ENCODE measurements at places on chromosomes 13 and 19.

GRCh38 chr19:58558066-58558622 lies at the start of gene UBE2M:
Gene UBE2M, minus strand, starts transcription at chr19:58558611. Its CDS starts 230 bp downstream, at chr19:58558381.
- DNase-seq, result no peak

DNA sequence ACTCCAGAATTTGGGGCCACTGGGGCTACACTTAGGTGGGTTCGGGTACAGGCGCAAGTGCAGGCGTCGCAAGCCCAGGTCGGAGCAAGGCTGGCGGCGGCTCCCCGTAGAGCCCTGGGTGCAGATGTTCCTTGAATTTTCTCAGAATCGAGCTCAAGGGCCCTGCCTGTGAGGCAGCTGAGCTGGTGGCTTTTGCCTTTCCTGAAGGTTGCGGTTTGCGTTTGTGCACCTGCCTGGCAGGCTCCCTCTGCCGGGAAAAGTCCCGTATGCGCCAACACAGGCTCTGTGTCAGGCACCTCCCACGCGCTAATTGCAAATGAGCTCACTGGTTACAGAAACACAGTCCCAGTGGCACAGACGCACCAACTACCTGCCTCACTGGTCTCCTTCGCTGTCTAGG lies 5.9 kb downstream of the DOHH start:
- no peak for DNase-seq

DNA sequence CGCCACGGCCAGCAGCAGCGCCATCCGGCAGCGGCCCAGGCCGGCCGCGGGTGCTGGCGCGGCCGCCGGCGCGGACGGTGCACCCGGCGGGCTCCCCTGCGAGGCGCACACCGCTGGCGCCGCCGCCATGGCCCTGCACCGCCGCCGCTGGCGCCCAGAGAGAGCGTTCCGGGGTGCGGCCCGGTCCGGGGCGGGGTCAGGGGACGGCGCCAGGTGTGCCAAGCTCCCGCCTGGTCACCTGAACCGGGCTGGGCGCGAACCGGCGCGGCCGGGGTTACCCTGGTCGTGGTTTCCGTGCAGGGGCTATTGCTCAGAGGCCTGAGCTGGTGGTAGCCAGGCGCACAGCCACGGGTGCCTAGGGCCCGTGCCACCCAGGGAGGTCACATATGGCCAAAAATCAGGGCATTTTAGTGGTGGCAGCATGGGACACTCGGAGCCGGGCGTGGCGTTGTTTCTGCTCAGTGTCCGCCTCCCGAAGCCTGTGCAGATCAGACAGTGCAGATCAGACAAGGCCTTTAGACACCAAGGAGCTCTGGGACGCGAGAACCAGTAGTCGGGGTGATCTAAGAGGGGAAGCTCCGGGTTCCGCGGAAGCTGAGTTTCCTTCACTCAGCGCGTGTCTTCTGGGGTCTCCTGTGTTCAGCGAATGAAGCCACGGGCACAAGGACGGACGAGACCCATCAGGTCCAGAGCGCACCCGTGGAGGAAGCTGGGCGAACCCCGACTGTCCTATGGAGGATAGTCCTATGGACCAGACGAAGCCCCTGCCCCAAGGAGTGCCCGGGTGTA lies at the start of gene TMEM238:
Gene TMEM238, minus strand, starts transcription at position 162 of the 789 bp plus-strand sequence. Its CDS starts 33 bp downstream, at position 129.
- no peak for DNase-seq

GRCh38 chr19:13839130-13839937 lies 37.6 kb upstream of the NANOS3 start:
- DNase-seq, result no peak

DNA sequence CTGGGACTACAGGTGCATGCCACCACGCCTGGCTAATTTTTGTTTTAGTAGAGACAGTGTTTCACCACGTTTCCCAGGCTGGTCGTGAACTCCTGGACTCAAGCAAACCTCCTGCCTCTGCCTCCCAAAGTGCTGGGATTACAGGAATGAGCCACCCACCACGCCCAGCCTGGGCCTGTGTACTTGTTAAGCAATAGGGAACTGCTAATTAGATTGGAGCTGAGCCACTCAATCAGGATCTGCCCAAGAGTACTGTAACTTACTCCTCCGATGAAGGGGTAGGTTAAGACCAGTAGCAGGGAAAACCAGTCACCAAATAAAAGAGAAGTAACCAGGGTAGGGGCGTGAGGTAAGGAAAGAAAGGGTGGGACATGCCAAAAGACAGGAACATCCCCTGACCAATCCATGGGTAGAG lies 2.3 kb downstream of the DDX39A start:
- no peak for DNase-seq

DNA sequence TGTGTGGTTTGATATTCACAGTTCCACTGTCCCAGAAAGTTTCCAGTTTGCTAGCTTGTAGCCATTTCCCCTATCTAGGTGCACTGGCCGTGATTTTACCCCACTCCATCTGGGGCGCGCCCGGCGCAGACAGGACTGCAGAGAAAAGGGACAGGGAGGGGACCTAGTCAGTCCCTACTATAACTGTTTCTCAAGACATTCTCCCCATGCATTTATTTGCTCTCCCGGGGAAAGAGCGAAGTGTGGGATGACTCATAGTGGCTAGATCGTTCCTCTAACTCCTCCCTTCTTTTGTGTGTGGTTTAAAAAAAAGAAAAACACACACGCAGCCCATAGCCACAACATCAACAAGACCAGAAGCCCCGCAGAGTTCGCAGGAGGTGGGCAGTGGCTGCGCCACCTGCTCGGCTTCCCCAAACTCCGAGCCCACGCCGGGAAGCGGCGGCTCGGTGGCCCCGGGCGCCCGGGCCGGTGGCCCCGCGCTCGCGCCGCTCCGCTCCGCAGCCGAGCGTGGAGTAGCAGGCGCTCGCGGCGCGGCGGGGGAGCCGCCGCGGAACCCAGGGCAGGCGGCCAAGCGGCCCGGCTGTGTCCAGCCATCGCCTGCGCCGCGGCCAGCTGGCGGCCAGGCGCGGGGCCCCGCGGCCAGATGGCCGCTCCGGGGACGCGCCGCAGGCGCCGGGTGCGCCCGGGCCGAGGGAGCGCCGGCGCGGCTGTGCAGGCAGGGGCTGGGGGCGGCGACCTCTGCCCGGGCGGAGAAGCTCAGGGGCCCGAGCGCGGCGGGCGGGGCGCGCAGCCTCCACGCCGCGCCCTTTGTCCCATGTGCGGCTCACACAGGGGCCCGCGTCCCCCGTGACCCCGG lies 653 bp downstream of the TMTC4 start:
- DNase-seq, result no peak

- no peak for DNase-seq
These were observed 55.6 kb upstream of the AKAP11 start for GRCh38 chr13:42216422-42216735.

DNA sequence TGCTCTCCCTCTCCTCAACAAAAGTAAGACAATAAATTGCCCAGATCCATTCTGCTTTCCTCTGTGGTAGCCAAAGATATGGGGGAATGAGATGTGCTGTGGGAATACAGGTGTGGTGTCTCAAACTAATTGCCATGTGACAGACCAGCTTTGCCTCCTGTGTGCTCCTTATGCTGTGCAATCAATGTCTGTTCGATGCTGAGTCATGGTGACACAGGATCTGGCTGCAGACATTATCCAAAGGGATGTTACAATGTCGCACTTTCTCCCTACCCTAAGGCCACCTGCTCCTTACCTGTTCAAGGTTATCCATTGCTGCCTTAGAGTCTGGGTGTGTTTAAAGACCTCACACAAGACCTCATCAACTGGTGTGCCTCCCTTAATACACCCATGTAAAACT lies 32.5 kb downstream of the FGF14 start:
- no peak for DNase-seq

DNA sequence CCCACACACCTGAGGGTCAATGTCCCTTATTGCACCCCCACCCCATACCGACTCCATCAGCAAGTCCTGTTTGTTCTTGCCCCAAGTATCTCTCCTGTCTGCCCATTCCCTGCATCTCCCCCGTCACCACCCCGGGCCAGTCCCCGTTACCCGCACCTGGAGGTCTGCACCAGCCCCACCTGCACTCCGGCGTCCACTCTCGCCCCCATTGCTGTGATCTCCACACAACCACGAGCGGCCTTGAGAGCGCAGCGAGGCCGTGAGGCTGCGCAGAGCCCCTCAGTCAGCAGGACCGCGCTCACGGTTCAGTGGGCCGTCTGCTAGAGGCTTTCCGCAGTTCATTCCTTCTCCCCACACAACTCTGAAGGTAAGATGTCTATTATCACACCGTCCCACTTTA lies 152.8 kb downstream of the KATNAL1 start:
- DNase-seq, result no peak

- DNase-seq, result no peak
These were observed 8.3 kb upstream of the NALCN start for GRCh38 chr13:101424381-101425155.

DNA sequence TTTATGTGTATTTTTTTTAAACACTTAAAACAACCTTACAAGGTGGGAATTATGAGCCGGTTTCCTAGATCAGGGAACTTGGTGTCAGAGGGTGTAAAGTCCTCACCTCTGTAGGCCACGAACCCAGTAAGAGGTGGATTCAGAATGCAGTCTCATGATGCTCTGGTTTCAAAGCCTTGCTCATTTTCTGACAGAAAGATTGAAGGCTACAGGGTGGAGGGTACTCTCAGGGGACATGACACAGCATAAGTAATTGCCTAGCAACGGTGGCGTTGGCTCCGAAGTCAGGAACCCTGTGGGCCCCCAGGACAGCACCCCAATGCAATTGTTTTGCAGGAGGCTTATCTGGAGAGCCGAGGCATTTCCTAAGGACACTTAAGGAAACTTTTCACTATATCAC lies 794.7 kb downstream of the EFNB2 start:
- no peak for DNase-seq

DNA sequence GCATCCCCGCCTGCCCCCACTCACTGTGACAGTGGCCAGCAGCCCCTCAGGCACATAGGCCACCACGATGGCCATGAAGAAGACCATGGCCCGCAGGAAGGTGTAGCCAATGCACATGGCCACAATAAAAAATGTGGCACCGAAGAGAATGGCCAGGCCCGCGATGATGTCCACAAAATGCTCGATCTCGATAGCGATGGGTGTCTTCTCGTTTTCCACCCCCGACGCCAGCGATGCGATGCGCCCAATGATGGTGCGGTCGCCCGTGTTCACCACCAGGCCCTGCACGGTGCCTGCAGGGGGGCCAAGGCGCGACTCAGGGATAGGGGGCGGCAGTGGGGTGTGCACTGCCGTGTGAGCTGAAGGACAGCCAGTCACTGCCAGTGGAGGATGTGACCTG lies 3.7 kb downstream of the ATP4A start:
- no peak for DNase-seq

DNA sequence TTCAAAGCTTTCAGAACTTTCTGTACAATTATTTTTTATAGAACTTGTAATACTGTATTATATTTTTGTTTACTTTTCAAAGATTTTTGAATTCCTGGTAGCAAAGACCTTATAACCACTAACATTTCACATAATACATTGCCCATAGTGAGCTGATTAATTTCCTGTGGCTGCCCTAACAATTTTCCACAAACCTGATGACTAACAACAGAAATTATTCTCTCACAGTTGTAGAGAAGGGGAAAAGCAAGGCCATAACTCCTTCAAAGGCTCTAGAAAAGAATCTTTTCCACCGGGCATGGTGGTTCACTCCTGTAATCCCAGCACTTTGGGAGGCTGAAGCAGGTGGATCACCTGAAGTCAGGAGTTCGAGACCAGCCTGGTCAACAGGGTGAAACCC lies 19.1 kb downstream of the KLF12 start:
- DNase-seq, result no peak

DNA sequence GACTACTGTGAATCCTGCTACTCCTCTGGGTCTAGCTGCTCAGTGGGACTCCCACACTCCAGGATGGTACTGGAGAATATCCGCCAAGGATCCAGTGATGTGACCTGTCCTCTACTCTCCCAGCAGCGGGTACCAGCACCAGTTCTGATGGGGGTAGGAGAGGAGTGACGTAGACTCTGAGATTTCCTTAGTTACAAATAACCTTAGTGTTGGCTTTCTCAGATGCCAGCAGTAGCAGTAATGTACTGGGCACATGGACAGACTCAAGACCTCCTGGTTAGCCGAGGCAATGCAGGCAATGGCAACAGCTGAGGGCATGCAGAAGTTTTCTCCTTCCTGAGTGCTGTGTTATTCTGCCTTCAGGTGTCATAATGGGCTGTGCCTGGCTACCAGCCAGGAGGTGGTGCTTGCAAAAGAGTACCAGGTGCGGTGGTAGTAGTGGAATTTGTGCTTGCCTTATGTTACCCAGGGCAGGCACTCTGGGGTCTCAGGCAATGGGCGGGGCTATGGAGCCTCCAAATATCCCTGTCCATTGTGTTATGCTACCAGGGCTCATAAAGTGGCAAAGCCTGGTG lies 105.3 kb upstream of the KLF5 start:
- DNase-seq, result no peak

DNA sequence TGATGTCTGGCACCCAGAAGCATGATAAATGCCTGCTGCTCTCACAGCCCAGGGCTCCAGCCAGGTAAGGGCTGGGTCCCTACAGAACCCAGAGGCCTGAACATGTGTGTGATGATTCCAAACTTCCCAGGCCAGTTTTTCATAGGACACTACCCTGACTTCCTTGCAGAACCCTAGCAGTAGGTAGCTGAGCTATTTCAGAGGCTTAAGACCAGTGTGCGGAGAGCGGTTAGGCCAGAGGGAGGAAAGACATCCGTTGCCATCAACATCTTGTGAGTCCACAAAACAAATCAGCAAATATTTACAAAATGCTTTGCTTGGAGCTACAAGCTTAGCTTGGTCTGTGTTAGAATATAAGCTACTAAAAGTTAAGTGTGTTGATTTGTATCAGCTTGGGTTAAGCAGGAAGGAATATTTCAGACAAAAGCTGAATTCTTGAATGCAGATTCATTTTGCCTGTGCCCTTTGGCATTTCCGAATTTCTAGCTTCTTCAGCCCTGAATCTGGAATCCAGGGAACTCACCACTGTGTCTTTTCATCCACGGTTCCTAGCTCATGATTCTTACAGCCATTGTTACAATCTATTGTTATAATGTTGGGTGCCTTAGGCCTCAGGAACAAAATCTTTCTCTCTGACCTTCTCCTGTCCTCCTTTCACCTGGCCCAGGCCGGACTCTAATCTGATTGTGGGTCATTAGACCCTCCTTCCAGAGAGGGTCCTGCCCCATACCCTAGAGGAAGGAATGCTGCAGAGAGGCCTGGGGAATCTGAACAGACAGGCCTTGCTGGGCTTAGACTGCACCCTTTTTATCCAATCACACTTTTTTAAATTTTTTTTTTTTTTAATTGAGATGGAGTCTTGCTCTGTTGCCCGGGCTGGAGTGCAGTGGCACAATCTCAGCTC lies 12.4 kb downstream of the RAB20 start:
- DNase-seq, result no peak

- DNase-seq, result no peak
These were observed 128.4 kb upstream of the SPACA7 start for GRCh38 chr13:112247471-112248405.

GRCh38 chr13:54563286-54563685 lies 1534.7 kb downstream of the OLFM4 start:
- no peak for DNase-seq

Measured in SK-N-MC (cell line).